ENCODE measurements at places on chromosomes 5 and 9.

DNA sequence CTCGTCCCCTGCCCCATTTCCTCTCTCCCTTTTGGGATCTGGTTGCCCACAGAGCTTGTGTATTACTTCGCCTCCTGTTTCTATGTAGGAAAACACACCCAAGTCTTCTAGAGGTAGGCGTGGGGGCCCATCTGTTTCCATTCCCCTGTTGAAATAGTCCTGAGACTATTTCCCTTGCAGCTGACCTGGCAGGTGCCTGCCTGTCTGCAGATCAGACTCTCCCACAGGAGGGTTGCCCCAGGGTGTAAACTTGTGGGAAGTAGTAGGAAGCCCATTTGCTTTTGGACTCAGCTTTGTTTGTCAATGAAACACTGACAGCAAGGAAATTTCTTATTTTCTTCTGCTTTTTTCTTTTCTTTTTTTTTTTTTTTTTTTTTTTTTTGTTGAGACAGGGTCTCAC, 16.3 kb upstream of the GARNL3 start:
- DNase-seq, result no peak

- no peak for DNase-seq
Observed at GRCh38 chr5:158511454-158511853, 588.3 kb downstream of the EBF1 start.

- DNase-seq, result peak; percentile 11
Observed at GRCh38 chr5:135230251-135230925, 168.6 kb downstream of the MACROH2A1 start.

GRCh38 chr5:56346741-56347535, 113.8 kb upstream of the ANKRD55 start:
- no peak for DNase-seq

DNA sequence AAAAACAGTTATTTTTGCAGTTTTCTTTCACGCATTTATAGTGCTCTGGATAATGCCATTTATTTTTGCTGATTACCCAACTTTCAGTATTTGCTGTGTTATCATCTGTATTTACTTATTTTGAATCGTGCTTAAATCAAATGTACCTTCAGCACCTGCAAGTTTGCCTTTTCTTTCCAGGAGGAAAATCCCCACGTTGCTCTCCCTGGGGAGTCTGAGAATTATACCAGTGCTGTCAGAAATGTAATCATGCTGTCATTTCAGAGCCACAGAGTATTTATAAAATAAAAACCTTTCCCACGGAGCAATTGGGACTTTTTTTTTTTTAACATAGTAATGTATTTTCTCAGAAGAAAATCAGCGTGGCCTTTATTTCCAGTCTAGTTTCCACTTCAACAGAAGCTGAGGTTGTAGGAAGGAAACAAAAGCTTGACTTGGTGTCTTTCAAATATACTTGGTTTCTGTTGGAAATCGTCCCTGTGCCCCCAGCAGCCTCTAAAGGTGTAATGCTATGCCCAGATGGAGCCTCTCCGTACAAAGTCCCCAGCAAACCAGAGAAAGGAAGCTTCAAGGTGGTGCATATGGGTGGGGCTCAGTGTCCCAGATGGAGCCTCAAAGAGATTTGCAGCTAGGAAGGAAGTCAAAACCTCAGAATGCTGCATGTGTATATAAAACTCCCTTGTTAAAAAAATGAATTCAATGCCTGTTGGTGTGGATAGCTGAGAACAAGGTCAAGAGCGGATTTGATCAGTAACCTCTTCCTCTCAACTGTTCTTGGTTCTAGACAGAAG, 2.1 kb downstream of the GPR150 start:
- peak; percentile 9 for DNase-seq

- peak; percentile 15 for DNase-seq
Observed at GRCh38 chr9:19517202-19517942, 108.6 kb downstream of the ACER2 start.

GRCh38 chr5:11903614-11904264, 507 bp downstream of the CTNND2 start:
- peak; percentile 31 for DNase-seq

DNA sequence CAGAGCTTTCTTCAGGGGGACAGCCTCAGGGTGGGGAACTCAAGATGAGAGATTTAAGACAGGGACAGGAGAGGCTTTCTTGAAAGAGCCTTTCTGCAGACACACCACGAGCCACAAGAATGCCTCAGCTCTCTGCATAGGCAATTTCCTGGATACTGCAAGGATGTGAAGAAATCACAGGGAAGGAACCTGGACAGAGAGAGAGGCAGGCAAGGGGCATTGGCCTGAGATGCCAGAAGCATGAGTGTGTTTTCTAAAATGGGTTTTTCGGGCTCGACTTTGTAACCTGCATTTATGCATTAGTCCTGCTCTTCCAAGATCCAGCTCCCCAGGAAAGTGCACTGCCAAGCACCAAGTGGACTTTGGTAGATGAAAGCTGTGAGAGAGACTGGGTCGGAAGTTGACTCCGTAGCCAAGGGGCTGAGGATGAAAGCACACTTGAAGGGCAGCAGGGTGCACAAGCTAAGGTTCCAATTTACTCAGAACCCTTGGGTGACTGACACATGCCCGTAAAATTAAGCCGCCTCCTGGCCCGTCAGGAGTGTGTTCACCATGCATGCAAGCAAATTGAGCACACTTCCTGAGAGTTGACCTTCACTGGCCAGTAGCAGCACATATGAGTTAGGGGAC, 90.9 kb downstream of the CFAP90 start:
- no peak for DNase-seq

DNA sequence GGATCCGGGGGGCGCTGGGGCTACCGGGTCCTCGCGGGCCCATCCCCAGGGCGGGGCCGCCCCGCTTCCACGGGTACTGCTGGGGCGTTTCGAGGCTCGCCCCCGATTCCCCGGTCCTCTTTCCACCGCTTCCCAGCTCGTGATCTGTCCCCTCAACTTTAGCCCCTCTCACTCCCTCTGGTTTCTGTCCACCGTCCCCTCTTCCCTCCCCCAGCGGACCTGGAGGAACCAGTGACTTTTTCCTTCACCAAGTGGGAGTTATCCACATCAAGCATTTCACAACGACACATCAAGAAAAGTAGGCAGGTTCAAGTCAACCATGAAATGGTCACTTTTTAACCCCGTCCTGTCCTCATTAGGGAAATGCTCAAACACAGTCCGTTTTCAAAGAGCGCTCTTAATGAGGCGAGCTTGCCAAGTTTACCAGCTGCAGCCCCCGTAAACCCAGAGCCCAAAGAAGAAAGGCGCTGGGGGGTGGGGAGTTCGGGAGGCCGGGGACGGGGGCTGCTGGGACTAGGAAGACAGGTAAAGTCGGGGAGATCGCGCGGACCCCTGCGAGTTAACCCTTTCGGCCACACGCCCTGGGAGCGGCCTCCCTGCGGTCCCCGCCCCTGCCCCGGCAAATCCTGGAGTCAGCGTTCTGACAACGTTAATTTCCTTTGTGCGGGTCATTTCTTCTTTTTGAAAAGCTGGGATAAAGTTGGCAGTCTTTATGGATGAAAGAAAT, 2.1 kb upstream of the NFIB start:
- no peak for DNase-seq

- no peak for DNase-seq
Observed at GRCh38 chr5:52043543-52043942, 660.3 kb downstream of the ISL1 start.

DNA sequence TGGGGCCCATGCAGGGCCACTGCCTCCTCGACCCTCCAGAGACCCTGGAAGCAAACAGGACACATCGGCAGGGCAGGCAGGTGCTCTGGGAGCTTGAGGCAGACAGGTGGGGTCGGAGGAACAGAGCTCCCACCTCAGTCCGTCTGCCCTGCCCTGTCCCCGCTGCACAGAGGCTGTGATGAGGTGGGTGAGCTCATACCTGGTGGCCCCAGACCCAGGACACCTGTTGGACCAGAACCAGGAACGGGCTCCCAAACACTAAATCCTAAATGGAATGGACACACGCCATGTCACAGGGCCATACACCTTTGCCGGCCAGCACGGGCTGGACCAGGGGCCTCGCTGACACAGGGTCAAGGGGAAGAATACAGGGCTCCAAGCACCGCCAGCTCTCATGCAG, 5.5 kb downstream of the SOHLH1 start:
- no peak for DNase-seq

DNA sequence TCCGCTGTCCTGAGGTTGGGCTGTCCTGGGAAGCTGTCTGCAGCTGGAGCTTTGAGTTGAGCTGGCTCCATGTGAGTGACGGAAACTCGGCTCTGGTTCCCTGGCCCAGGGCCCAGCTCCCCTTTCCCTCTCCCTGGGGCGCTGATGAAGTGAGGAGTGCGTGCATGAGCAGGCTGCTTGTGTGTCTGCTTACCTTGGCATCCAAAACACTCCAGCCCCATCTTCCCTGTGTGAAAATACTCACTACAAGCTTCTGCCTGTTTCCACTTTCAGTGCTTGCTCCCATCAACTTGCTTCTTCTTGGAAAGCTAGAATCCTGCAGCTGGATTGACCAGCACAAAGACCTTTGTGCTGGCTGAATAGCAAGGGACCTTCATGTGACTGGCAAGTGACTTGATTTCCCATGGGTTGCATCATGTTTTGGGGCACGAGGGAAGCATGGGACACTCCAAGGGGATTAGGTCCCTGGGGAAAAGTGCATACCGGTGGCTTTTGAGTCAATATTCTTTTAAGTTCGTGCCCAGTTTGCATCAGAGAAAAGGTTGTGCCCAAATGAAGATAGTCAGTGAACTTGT, 198.1 kb downstream of the GADD45G start:
- DNase-seq, result no peak

- no peak for DNase-seq
Observed at GRCh38 chr5:154970759-154971158, 29.9 kb downstream of the MRPL22 start.

DNA sequence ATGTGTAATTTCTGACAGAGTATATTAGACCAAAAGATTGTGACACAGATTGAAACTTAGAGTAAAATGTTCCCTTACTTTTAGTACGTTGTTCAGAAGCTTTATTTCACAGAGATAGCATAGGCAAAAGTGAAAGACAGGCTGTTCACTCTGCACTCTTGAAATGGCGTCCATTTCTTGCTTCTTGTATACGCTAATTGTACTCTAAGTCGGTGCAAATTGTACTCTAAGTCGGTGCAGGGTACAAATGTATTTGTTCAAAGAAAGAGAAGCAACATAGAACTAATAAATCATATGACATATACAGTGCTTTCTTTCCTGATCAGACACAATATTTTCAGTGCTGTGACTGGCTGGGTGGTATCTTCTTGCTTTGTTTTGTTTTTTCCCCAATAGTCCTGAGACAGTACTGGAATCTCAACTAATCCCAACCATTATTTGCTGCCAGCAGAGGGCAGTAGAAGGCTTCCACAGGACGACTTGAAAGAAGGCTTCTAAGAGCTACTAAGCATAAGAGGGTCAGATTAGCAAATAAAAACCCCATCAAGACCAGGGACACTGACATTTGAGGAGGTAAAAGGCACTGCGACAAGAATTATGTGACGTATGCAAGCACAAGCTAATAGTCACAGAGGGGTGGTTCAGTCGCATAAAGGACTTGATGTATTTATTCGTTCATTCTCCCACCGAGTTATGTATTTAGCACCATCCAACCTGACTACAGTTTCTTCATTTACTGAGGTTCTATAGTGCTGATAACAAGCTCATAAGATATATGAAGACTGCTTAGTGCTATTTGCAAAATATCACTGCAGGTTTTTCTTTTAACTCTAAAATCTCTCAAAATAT, 831.8 kb downstream of the TAF11L14 start:
- DNase-seq, result peak; percentile 55

- DNase-seq, result no peak
Observed at GRCh38 chr5:72286798-72287197, 33.2 kb downstream of the MRPS27 start.

GRCh38 chr5:144289277-144289676, 118.6 kb downstream of the KCTD16 start:
- no peak for DNase-seq

DNA sequence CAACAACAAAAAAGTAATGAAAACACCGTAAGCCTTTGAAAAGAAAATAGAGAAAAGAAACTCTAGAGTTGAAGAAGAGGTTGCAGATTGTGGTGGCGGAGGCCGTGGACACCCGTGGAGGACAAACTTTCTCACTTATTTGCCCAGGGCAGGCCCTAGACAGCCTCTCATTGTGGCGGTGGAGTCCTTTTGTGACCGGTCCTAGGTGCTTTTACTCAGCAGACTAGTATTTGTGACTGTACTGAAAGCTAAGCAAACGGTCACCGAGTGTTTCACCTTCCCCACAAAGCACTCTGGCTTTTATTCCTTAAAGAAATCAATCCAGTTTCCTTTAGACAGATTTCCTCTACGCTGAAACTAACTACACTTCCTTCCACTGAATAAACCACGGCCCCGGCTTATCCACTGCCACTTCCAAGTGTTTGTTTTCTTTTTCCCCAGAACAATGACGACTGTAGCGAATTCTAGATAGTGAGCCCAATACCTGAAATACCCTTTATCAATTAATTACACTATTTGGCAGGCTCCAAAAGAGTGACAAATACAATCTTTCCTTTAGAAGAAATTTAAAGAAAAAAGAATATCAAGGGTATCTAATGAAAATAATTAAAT, 210.2 kb upstream of the TARS1 start:
- DNase-seq, result no peak

DNA sequence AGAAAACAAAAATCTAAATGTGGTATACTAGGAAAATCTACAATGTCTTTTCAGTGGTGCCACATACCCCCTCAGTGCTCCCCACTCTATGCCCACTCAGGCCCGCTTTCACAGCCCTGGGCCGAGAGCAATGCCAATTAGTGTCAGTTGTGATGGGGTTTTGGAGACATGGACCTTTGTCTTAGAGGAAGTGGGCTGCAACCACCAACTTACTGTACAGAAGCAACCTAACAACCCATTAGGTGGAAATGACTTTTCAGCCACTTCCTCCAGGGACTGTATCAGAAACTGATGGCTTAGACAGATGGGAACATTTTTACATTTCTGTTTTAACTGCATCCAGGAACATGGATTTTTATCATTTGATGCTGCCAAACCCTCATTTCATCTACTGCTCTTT, 268.0 kb downstream of the BNC2 start:
- no peak for DNase-seq

DNA sequence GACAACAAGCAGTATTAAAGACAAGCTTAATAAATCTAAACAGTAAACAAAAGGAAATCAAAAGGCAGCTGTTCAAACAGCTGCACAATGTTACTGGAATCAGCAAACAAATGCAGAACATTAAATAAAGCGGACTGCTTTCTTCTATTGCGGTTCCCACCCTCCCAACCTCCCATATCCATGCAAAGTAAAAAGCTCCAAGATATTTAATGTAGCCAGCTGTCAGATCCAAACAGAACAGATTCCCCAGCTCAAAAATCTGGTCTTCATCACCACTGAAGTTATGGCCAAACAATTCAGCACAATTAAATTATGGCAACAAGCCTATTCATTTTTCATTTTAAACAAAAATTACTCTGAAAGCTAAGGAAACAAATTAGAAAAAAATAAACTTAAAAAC, 75.9 kb downstream of the SLC38A9 start:
- no peak for DNase-seq

GRCh38 chr5:17223367-17224185, 6.1 kb downstream of the BASP1 start:
- DNase-seq, result no peak

DNA sequence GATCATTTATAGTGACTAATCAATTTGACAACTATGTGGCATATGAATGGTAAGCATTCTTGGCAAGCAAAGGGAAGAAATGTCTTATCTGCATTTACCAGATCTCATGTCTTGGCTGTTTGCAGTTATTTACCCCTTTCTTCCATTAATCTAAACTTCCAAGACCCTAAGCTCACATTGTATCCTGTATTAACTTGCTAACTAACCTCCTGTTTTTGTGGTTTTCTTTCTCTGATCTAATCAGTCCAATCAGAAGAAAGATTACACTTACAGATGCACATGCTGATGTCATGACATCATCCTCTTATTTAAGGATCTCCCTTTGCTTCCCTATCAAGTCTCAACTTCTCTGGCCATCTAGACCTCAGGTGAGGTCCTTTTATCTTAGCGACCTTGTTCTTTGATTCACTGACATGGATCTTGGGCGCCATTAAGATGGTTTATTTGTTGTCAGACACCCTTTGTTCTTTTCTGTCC, 95.5 kb downstream of the F2RL2 start:
- DNase-seq, result no peak

Data from stimulated activated CD4-positive, alpha-beta T cell treated with anti-CD3 and anti-CD28 coated beads, Interleukin-15, amount 100 ng/mL, for 24 hours (primary cell).